ENCODE measurements at places on chromosomes 1 and 21. TPM values are rescaled to one million over a fixed set of nuclear protein-coding genes. Genes with fewer than 3 reads are reported as not detected.

Gene CLK2
- total RNA-seq: 22.6 TPM

Gene TDRD5
- total RNA-seq: not detected

Gene OR6K3
- not detected for total RNA-seq

Gene LRRC3
- 22.0 TPM for total RNA-seq

Gene SLC1A7
- 0.35 TPM for total RNA-seq

Gene PITHD1
- 32.9 TPM for total RNA-seq

Gene GJB3
- total RNA-seq: 0.08 TPM

Gene SLAMF7
- 0.68 TPM for total RNA-seq

Gene PODN
- 3.0 TPM for total RNA-seq

Gene ETNK2
- total RNA-seq: 213 TPM

Gene CACHD1
- 1.0 TPM for total RNA-seq

Gene PRPF38A
- 11.8 TPM for total RNA-seq

Gene GOLT1A
- 63.9 TPM for total RNA-seq

Gene PTGFR
- total RNA-seq: 0.91 TPM

Gene CFHR4
- 97.9 TPM for total RNA-seq

Gene TRIM17
- not detected for total RNA-seq

Gene SELP
- 0.78 TPM for total RNA-seq

Gene USP21
- 10.2 TPM for total RNA-seq

Gene ANXA9
- 9.3 TPM for total RNA-seq

Gene AVPR1B
- not detected for total RNA-seq

Gene RAB7B
- total RNA-seq: 0.73 TPM

Gene DMRTA2
- total RNA-seq: not detected

Gene KAZN
- total RNA-seq: 4.4 TPM

Gene OR2T2
- not detected for total RNA-seq

Gene LRRC8D
- total RNA-seq: 22.1 TPM

Gene NUP210L
- total RNA-seq: 0.10 TPM

Gene VWA5B1
- not detected for total RNA-seq

Gene PROK1
- total RNA-seq: not detected

Gene GSTM1
- not detected for total RNA-seq

Gene FLG2
- not detected for total RNA-seq
